ENCODE measurements at places on chromosomes 4 and X.

DNA sequence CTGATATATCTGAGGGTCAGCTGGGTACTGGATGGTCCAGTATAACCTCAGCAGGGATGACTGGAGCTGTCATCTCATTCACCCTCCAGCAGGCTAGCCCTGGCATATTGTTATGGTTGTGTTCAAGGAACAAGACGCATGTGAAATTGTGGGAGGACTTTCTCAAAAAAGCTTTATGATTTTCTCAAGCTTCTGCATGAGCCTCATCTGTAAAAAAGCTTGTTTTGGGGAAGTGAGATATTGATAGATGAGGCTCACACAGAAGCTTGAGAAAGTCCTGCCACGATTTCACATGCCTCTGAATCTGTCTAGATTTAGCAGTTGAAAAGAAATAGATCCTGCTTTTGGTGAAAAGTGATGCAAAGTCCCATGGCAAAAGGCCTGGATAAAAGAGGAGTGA, 93.4 kb downstream of the SPCS3 start:
- no peak for DNase-seq

DNA sequence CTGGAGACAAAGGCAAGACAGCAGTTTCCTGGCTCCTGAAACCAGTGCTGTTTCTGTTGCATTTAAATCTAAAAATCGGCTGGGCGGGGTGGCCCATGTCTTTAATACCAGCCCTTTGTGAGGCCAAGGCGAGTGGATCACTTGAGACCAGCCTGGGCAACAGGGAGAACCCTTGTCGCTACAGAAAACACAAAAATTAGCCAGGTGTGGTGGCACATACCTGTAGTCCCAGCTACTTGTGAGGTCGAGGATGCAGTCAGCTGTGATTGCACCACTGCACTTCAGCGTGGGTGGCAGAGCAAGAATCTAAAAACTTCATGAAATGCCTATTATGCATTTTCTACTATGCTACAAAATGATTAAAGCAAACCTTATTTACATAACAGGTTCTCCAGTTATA, 205.4 kb upstream of the ITM2A start:
- no peak for DNase-seq

GRCh38 chr4:105741548-105741947, 33.0 kb downstream of the GSTCD start:
- DNase-seq, result no peak

DNA sequence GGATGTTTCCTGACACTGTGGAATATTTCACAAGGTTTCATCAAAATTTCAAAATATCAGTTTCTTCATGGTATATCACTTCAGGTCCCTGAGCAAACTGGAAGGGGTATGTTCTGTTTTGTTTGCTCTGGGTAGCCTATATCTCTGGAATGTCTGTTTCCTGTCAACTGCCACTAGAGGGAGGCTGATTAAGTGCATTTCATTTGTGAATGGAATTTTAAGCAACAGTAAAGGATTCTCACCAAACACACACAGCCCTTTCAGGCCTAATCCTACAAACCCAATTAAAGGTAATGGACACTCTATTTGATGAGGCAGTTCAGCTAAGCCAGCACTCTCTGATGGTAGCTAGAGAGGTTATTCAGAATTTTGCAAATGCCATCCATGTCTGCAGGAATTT, 307.1 kb downstream of the TEX13A start:
- DNase-seq, result no peak

- peak; percentile 35 for DNase-seq
These were observed 253.5 kb upstream of the GATB start for GRCh38 chr4:152014280-152014679.

DNA sequence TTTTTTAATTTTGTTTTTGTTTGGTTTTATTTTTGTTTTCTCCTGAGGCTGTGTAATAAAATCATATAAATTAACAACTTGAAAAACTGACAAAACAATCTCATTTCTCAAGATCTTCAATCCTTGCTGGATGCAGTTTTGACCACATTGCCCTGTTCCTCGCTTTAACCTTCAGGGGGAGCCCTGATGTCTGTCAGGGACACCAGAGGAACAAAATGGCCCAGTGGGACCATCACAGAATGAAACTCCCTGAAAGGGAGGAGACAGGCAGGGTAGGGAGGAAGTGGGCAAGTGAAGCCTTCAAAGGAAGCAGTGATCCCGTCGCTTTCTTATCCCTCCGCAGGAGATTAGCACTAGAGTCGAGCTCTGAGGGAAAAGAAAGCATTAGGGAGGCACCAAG, 274.9 kb upstream of the LDB2 start:
- DNase-seq, result no peak

- no peak for DNase-seq
These were observed 74.0 kb downstream of the GRIA2 start for GRCh38 chr4:157294575-157294974.

GRCh38 chr4:94605241-94605805, 152.4 kb upstream of the BMPR1B start:
- no peak for DNase-seq

- DNase-seq, result no peak
These were observed 229.7 kb upstream of the GALNT7 start for GRCh38 chr4:172938870-172939269.

- DNase-seq, result no peak
These were observed 155.8 kb downstream of the ARAP2 start for GRCh38 chr4:36088542-36088941.

DNA sequence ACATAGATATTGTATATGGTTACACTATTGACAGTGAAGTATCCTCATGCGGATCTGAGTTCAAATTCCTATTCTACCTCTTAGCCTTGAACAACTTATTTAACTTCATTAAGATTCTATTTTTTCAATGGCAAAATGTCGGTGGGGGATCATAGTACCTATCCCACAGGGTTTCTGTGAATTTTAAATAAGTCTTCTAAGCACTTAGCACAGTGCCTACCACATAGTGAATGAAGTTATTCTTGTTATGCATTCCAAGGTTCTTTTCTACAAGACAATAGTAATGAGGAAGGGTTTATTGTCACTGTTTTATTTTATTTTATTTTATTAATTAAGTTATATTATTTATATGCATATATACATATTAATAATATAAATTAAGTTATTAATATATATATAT, 8.8 kb upstream of the ENAM start:
- no peak for DNase-seq

DNA sequence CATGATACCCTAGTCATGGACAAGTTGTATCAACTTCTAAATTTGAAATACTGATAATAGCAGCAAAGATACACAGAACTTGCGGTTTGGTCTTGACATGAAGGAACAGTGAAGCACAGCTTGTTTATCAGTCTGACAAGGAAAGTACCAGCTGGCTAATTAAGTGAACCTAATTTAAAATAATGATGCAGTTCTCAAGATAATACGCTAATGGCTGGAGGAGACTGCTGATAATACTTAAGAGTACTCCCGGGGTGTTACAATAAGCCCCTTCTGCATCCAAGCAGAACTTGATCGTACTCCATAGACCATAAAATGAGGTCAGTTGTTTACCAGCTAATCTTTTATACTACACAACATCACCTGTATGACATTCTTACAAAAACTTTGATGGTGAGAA, 697.5 kb downstream of the FSTL5 start:
- DNase-seq, result no peak

DNA sequence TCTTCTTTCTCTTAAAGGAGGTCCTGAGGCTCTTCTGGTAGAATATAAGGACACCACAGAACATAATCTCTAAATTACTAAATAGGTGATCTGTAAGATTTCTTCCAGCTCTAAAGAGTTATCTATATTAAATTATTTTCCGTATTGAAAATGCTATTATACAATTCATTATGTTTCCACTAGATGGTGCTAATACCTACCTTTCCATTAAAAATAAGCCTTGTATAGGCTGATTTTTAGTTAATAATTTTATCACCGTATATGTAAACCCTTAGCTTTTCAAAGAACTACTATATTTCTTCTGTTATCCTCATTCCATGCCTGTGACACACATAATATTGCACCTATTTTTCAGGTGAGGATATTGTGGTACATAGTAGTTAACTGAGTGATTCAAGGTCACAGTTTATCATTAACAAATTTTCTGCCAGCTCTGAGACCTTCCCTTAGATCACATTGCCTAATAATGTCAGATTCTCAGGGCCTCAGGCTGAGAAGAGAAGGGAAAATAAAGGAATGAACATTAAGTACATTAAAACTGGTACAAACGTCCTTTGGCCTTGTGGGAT, 138.8 kb downstream of the TEX11 start:
- no peak for DNase-seq

DNA sequence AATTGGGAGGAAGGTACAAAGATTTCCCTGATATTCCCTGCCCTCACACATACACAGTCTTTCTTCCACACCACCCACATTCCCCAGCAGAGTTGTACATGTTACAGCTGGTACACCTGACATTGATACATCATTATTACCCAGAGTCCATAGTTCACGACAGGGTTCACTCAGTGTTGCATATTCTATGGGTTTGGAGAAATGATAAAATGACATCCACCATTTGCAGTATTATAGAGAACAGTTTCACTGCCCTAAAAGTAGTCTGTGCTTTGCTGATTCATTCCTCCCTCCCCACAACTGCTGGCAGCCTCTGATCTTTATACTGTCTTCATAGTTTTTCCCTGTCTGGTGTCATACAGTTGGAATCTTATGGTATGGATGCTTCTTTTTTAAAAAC, 15.0 kb downstream of the AGA start:
- no peak for DNase-seq

GRCh38 chr4:82090717-82091116, 283.1 kb downstream of the HNRNPD start:
- no peak for DNase-seq

- peak; percentile 13 for DNase-seq
These were observed 3.1 kb upstream of the C4orf17 start for GRCh38 chr4:99507762-99508161.

Measured in activated CD4-positive, alpha-beta T cell treated with anti-CD3 and anti-CD28 coated beads, Interleukin-2, amount 50 U/mL, for 48 hours (primary cell).